ENCODE measurements at places on chromosomes 16 and 17.

DNA sequence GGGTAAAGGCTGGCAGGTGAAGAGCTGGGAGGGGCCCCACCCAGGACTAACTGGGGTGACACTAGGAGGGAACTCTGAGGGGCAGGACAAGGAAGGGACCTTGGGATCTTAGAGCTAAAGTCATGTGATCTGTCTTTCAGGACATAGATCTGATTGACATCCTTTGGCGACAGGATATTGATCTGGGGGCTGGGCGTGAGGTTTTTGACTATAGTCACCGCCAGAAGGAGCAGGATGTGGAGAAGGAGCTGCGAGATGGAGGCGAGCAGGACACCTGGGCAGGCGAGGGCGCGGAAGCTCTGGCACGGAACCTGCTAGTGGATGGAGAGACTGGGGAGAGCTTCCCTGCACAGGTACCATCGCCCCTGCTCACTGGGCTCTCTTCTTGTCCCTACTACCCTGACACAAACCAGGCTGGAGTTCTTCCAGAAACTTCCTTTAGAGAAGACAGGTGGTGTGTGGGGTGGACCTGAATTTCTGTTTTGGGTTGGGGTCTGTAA, 8.1 kb downstream of the NFE2L1 start:
- no peak for DNase-seq

DNA sequence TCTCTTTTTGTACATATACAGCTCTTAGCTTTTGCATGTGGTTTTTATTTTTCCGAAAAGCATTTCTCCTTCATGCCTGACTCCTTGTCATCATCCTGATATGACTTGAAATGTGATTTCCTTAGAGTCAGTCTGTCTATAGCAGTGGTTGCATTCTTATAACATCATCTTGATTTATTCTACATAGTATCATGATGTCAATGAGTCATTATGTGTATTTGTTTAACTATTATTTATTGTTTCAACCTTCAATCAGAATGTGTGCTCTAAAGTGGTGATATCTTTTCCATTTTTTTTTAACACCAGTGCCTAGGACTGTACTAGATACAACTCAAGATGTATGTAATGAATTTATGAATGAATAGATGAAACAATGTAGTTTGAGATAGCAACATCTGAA, 354.9 kb upstream of the CDH8 start:
- no peak for DNase-seq

DNA sequence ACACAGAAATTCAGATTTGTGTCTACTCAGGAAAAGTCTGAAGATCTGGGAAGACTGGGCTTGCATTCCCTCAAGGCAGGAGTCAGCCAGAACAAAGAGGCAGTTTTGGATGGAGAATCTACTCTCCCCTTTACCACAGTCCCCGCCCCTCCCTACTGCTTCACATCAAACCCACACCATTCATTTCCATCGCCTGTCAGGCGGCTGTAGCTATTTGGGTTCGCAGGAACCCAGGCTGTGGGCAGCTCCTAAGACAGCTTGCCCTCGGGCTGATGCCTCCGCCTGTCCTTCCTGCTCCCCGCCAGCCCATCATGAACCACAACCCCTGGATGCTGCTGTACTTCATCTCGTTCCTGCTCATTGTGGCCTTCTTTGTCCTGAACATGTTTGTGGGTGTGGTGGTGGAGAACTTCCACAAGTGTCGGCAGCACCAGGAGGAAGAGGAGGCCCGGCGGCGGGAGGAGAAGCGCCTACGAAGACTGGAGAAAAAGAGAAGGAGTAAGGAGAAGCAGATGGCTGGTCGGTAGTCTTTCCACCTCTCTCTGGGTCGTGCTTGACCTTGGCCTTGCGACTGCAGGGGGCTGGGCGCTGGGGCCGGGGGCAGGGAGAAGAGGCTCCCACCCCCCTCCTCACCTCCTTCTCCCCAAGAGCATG, 27.0 kb upstream of the ABCC3 start:
- DNase-seq, result no peak

DNA sequence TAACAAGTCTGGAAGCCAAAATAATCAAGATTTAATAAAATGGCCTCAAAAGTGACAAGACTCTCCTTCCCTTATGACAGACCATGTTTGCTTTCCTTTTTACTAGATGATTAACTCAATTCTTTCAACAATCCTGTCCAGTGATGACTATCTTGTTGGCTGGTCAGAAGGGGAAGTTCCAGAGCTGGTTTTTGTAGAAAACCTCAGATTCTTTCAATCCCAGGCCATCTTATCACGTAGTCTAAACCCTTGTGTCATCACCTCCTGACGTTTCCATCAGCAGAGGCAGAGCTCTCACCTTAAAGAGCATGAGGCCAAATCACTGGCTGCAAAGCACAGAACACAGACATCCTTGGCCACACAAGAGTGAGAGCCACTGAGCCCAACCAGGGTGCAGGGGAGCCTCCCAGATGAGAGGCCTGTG, 125.3 kb downstream of the ANKRD11 start:
- no peak for DNase-seq

DNA sequence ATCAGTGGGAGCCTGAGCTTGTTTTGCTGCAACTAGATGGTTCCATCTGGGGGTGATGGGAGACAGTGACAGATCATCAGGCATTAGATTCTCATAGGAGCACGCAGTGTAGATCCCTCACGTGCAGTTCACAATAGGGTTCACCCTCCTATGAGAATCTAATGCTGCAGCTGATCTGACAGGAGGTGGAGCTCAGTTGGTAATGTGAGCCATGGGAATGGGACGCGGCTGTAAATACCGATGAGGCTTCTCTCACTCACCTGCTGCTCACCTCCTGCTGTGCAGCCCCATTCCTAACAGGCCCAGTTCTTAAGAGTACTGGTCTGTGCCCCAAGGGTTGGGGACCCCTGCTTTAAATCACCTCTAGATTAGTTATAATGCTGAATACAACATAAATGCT, 137.5 kb upstream of the PLEKHM1 start:
- no peak for DNase-seq

- DNase-seq, result no peak
Observed at GRCh38 chr17:43834106-43834505, 1.2 kb upstream of the MPP3 start.

GRCh38 chr16:68257906-68258800, 6.2 kb upstream of the SLC7A6 start:
- no peak for DNase-seq

DNA sequence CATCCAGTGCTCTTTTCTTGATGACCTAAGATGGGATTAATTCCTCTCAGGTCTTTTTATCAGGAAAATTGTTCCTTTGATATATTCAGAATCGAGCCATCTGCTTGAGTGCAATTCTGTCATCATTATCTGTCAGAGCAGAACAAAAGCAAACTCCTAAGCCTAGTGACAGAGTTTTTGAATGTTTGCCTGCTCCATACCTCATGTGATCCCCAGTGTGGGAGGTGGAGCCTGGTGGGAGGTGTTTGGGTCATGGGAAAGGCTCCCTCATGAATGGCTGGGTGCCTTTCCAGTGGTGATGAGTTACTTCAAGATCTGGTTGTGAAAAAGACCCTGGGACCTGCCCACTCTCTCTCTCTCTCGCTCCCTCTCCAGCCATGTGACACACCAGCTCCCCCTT, 628.2 kb downstream of the CDH11 start:
- DNase-seq, result no peak

DNA sequence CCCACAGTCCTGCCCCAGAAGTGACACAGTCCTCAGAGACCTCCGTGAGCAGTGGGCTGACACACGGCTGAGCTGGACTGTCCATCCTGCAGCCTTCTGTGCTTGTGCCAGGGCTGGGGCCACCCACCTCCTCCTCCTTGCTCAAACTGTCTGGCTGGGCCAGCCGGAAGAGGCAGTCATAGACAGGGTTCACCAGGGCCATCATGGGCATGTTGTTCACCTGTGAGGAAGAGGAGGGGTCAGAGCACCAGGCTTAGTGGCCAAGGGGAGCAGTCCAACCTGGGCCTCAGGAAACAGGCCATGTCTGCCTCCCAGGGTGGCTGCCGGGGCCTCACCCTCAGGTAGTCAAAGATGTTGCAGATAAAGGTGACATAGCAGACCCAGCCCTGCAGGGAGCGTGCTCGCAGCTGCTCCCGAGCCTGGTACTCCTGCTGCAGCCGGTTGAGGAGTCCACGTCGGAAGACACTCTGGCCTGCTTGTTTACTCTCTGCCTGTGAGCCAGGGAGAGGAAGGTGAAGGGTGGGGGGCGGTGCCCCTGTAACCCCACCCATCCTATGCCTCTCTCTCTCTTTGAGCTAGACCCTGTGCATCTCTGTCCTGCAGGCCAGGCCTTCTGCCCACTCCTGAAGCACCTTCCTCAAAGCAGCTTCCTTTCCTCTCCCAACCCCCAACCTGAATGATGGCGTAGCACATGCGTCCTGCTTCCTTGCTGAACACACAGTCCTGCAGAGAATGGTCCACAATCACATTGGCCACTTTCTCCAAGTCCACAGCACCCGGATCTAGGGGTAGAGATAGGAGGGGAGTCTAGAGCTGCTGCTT, 3.4 kb downstream of the MIF4GD start:
- peak; percentile 4 for DNase-seq

Measured in posterior cingulate gyrus (tissue), 11 donors.